Muscle of leg (tissue), 16 donors: ENCODE measurements at places on chromosomes 7 and 10.

DNA sequence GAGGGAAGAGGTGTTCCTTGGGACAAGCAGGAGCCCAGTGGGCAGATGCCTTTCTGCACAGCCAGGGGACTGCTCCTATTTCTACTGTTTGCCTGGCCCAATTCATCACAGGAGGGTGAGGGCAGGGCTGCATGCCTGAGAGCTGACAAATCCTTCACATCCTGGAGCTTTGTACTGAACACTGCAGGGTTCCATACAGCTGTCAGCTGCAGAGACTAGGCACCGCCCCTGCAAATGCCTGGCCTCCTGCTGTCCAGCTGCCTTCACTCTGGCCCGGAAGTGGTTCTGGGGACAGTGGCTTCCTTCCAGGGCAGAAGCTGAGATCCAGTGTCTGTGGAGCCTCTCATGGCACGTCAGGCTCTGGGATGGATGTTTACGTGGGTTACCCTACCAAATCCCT is 470.7 kb downstream of the DNAJB6 start:
- peak; percentile 28 for DNase-seq

GRCh38 chr7:107180378-107180777 is 11.6 kb downstream of the HBP1 start:
- DNase-seq = peak; percentile 59

GRCh38 chr7:106658316-106659165 is 2.4 kb downstream of the CCDC71L start:
- no peak for DNase-seq

- DNase-seq = peak; percentile 24
Observed at GRCh38 chr7:18753972-18754610, 258.5 kb downstream of the HDAC9 start.

GRCh38 chr10:68625316-68625921 is 65.3 kb downstream of the TET1 start:
- DNase-seq = no peak

- DNase-seq = no peak
Observed at GRCh38 chr10:107517811-107518210, 353.3 kb upstream of the SORCS1 start.

- DNase-seq = no peak
Observed at GRCh38 chr7:98418271-98418635, 17.4 kb upstream of the BAIAP2L1 start.

- no peak for DNase-seq
Observed at GRCh38 chr7:66886152-66886551, 34.9 kb upstream of the TMEM248 start.

GRCh38 chr7:74293577-74293908 is 4.3 kb downstream of the CLIP2 start:
- DNase-seq = no peak

DNA sequence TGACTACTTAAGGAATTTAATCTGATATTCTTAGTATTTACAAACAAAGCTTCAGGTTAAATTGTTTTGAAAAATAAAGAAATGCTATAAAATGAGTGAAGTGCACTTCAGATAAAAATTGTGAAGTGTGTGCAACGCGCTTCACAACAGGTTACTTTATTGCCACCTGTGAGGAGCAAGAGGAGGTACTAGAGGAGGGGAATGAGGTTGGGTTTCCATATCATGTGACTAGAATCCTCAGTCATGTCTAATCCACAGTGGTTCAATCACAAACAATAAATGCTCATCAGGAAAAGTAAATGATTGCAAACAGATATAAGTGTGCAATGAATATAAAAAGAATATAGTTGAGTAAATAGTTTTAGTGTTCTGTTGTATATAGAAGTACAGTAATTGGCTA is 34.5 kb upstream of the CD36 start:
- no peak for DNase-seq

- no peak for DNase-seq
Observed at GRCh38 chr7:39978230-39978934, 28.3 kb downstream of the CDK13 start.

DNA sequence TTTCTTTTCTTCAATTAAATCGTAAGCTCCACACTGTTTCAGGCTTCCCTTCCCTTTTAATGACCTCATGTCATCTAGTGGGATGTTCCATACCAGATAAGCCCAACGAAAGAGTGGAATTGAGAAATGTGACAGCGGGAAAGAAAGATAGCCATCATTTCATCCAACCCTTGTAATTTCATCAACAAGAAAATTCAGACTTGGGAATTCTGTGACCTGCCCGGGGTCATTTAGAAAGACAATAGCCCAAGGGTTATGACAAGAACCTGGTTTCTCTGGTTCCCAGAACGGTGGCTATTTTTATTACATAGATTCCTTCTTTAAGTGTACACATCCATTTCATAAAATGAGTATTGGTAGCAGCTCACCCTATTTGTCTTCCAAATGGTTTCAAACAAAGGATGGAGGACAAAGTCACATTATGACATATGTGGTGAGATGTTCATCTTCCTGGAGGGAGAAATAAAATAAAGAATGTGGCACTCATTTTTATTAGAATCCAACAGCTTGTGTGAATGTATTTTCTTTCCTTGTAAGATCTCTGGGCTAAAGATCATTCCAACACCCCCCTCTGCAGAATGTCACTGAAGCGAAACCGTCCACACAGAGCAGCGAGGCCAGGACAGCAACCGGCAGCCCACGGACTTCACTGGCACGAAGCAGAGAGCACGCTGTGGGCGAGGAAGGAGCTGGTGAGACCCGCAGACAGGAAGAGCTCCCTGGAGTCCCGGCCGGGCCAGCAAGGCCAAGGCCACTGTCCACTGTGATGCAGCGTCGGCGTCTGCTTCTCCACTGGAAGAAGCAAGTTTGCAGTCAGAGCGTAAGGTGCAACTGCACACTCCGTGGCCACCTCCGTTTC is 199.9 kb downstream of the KLF6 start:
- no peak for DNase-seq

DNA sequence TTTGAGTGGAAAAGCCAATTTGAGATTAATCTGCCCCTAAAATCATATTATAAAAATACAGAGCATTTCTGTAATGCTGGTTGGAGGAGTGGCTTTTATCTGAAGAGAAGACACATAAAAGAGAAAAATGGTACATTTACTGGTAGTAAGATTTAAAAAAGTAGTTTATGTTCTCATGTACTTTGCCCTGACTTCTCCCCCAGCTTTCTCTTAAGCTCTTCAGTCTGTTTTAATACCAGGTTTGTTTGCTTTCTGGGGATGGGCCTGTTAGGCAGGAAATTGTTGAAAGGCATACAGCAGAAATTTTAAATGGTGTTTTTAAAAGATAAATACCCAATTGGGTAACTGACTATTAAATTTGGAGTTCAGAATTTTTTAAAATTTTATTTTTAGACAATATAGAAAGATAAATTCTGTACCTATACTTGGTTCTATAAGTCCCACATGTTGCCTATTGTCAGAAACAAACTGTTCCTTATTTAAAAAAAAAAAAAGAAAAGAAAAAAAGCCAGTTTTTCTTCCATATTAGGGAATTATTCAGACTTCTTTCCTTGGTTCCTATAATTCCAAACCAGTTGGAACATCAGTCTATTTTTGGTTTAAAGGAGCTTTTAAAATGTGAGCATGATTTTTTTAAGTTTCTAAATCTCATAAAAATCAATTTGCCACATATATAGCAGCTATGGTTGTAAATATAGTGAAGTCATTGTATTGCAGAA is 136.6 kb downstream of the ARID5B start:
- DNase-seq = no peak

- peak; percentile 73 for DNase-seq
Observed at GRCh38 chr10:75430000-75430763, 1.2 kb upstream of the LRMDA start.

DNA sequence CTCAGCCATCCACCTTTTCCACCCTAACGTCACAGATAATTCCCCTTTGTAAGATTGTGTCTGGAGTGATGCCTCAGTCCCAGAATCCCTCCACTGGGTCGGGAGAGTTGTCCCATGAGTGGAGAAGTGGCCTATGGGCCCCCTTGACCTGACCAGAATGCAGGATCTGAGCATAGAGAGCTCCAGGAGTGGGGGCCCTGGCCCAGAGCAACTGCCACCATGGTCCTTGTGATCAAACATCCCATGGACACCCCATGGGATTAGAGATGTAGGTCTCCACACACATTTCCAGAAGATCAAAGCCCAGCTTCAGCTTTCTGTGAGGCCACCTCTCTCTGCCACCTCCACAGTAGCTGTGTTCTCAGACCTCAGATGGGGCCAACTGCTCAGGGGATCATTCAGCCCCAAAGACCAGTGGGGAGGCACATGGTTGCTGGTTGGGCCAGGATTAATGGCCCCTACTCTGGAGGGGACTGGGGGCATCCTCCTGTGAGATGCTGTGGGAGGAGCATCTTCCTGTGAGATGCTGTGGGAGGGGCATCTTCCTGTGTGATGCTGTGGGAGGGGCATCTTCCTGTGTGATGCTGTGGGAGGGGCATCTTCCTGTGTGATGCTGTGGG is 28.5 kb upstream of the DPYSL4 start:
- DNase-seq = no peak

GRCh38 chr10:91590142-91590903 is 42.5 kb downstream of the PPP1R3C start:
- DNase-seq = peak; percentile 80

DNA sequence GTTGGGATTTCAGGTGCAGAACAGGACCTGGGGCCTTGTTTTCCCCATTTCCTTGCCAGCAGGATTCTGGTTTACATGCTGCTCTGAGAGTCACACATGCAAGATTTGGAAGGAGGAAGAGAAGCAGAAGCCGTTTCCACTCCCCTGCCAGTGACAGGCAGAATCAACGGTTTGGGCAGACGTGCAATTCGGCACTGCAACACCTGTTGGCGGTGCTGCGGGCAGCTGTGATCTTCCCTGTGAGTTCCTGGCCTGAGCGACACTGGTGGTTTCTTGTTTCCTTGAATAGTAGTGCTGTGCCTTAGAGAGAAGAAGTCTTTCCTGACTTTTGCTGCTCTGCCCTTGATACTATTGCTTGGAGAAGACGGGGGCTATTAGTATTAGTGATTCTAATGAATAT is 1126.2 kb downstream of the TYW1 start:
- DNase-seq = no peak
